ENCODE measurements at places on chromosomes 3 and 15.

- no peak for DNase-seq
These were observed 477.8 kb upstream of the RGMA start for GRCh38 chr15:93566762-93567161.

DNA sequence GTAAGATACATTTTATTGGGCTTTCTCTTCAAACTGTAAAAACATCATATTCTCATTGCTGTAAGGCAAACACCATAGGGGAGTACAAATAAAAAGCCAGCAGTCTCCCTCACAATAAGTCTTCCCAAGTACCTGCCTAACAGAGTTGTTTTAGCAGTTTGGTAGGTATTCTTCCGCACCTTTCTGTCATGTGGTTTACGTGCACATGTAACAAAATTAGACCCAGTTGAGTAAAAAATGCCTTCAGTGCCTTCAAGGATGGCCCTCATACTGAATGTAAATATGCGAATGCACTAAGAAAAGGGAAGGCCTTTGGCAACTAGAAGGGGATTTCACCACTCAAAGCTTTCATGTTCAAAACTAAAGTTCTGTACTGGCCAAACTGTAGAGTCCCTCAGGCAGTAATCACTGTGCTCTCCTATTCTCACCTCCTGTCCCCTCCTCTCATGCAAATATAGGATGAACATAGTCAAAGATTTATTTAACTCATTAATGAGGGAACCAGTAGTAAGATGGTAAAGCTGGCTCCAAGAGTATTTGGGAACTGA is 26.4 kb downstream of the USP3 start:
- DNase-seq, result no peak

DNA sequence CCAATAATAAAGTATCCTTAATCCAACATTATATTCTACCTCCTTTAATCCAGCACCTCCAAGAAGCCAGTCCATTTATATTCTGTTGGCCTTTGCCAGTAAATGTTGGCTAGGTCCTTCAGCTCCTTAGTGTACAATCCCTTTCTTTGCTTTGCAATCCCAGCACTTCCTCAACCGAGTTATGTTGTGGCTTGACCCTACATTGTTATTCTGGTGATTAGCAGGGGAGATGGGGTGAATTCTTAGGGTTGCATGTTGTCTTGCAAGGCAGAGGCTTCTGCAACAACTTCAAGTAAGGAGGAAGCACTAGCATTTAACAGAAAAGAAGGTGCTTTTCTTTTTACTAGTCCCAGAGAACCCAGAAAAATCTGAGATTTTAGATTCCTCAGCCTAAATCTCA is 127.2 kb downstream of the CD47 start:
- DNase-seq, result no peak

- no peak for DNase-seq
These were observed 18.6 kb upstream of the FSTL1 start for GRCh38 chr3:120469440-120469839.

DNA sequence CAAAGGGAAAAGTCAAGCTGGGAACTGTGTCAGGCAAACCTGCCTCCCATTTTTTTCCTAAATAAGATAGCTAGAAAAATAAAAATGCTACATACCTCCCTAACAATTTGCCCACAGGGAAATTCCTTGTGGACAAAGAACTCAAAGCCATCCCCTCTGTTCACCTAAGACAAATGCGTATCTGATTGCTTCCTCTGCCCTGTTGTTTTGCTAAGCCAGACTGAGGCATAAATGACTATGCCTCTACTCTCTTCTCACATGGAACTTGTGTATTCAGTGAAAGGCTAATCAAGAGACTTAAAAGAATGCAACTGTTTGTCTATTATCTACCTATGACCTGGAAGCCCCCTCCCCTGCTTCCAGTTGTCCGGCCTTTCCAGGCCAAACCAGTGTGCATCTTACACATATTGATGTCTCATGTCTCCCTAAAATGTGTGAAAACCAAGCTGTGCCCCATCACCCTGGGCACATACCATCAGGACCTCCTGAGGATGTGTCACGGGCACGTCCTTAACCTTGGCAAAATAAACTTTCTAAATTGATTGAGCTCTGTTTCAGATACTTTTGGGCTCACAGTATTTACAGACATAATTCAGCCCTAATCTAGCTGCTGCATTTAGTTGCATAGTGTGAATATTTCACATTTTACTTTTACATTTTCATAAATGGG is 15.8 kb downstream of the CHD2 start:
- DNase-seq, result no peak

- no peak for DNase-seq
These were observed 622.2 kb downstream of the EDEM1 start for GRCh38 chr3:5809586-5810246.
